ENCODE measurements at places on chromosomes 1 and 21.

GRCh38 chr1:176225911-176226310 is 18.8 kb upstream of the COP1 start:
- DNase-seq, result no peak

DNA sequence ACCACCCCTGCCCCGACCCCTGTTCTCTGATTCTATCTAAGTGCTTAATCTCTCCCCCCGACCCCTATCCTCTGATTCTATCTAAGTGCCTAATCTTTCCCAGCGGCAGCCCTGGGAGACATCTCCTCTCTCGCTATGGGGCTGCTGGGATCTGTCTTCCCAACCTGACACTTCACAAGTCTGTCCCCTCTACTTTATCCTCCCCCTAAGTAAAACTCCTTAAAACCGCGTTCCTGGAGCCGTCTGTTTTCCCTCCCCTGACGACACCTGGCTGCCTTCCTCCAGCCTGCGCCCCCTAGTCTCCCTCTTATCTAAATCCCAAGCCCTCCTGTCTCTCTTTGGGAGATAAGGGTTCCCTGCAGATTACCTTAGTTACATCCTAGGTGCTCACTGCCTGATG is 30.5 kb downstream of the EPHB2 start:
- DNase-seq, result no peak

- no peak for DNase-seq
Measured at GRCh38 chr1:175390522-175391254, 198.1 kb upstream of the KIAA0040 start.

- DNase-seq, result no peak
Measured at GRCh38 chr1:3017440-3018050, 3.7 kb upstream of the ACTRT2 start.

DNA sequence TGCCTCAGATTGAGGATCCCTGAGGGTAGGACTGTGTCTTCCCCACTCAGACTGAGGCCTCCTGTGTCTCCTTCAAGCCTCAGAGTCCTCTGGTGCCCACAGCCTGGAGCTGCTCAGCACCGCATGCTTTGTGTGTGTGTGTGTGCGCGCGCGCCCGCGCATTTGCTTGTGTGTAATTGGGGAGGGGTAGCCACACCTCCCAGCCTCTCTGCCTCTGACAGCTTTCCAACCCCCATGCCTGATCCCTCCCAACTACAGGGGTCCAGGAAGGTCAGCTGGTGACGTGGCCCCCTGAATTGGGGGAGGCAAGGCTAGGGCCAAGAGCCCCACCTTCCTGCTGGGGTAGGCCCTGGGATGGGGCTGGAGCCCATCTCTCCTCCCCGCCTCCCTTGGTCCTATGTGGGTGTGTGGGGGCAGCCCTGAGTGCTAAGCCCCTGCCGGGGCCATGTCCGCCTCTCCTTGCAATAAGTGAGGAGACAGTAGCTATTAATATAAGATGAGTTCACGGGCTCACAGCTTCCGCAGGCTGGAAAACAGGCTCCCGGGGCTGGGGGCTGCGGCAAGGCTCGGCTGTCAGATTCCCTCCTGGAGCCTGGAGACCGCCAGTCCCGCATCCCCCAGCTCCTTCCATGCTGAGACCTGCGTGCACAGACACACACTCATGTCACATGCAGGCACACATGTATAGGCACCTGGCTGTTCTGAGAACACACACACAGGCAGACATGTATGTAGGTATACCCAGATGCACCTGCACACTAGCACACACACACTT is 7.0 kb downstream of the GPR3 start:
- peak; percentile 22 for DNase-seq

DNA sequence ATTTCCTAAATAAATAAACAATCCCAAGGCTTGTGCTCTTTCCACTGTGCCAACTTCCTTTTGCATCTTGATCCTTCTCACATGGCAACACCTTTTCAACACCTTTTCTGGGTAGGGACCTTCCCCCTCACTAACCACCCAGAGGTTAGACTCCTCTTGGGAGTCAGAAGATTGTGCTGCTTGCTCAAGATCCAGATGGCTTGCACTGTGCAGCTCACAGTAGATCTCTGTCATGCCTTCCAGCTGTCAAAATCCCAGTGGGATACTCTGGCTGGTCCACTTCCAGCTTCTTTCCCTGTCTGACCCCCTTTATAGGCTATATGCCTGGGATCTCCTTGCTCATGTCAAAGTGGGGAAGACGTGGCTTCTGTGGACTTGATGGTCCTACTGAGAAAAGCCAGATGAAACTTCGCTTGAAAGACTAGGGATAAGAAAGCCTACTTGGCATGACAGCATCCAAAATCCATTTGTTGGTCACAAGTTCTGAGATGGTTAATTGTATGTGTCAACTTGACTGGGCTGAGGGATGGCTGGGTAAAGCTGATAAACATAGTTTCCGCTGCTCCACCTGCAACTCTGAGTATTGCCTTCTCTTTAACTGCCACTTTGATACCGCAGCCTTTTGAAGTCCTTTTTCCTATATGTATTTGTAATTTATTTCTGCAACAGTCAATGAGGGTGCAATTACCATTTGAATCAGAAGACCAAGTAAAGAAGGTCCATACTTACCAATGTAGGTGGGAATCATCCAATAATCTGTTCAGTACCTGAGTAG is 74.5 kb downstream of the S1PR1 start:
- no peak for DNase-seq

- DNase-seq, result no peak
Measured at GRCh38 chr1:201501812-201502510, 5.0 kb downstream of the CSRP1 start.

- DNase-seq, result no peak
Measured at GRCh38 chr1:68113966-68114365, 63.5 kb upstream of the DIRAS3 start.

GRCh38 chr1:40130892-40131291 is 30.3 kb upstream of the RLF start:
- DNase-seq, result no peak
